NCI-H2081 (cell line): ENCODE measurements at places on chromosomes 13 and 19.
A peak's percentile ranks its signal among the peaks of the same experiment; 100 is the strongest.

GRCh38 chr13:45422731-45423292 is 4.6 kb upstream of the SLC25A30 start:
- DNase-seq = peak; percentile 14

DNA sequence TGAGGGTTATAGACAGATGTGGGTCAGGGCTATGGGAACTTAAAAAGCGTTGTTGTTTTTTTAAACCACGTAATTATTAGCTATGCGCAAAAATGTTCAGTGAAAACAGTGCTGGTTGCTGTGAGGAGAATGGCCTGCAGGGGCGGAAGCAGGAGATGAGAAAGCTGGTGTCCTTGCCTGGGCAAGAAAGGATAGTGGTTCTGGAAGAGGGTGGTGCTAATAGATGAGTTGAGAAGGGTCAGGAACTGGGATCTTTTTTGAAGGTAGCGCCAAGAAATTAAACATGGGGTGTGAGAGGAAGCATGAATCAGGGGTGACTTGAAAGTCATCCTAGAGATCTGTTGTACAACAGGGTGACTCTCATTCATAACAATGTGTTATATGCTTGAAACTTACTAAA is 4.8 kb upstream of the SMG9 start:
- no peak for DNase-seq

DNA sequence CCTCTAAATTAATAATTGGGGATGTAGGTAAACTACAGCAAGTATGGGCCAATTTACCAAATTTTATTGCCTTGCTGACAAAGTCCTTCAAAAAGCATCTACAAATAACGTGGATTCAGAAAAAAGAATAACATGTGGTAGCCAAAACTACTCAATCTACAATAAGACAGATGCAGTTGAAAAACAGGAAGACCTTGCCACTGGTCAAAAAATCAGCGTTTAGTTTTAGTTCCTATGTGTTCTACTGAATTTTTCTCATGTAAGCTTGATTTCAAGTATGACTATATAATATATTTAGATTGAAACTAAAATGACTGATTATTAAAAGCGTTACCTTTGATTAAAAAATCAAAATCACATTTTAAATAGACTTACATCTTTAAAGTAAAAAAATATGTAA is 1317.6 kb downstream of the PCDH9 start:
- DNase-seq = no peak

GRCh38 chr13:61695147-61695546 is 279.5 kb upstream of the PCDH20 start:
- DNase-seq = no peak

DNA sequence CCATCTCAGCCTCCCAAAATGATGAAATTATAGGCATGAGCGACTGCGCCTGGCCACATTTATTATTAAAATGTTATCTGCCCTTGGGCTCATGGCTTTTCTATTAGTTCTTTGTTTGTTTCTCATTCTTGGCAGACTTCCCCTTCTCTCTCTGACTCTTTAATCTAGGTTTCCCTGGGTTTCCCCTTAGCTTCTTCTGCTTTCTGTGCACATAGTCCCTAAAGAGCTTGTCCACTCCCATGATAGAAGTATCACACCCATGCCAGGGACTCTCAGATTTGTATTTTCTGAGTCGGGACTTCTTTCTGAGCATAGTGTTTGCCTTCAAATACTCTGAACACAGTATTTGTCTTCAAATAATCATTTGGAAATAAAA is 38.6 kb upstream of the ITM2B start:
- DNase-seq = no peak

DNA sequence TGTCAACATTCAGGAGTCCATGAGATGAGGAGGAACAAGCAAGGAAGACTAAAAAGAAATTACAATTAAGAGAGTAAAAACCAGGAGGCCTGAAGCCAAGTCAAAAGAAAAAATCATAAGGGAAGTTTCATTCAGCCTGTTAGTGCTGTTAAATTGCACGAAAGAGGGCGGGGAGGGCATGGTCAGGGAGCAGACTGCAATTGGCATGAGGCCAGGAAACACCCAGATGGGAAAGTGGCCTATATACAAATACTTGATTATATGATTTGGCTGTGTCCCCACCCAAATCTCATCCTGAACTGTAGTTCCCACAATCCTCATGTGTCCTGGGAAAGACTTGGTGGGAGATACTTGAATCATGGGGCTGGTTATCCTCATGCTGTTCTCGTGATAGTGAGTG is 43.9 kb downstream of the TNFSF13B start:
- DNase-seq = no peak
